ENCODE measurements at places on chromosomes 3 and 15. TPM values are rescaled to one million over a fixed set of nuclear protein-coding genes. Genes with fewer than 3 reads are reported as not detected.

DNA sequence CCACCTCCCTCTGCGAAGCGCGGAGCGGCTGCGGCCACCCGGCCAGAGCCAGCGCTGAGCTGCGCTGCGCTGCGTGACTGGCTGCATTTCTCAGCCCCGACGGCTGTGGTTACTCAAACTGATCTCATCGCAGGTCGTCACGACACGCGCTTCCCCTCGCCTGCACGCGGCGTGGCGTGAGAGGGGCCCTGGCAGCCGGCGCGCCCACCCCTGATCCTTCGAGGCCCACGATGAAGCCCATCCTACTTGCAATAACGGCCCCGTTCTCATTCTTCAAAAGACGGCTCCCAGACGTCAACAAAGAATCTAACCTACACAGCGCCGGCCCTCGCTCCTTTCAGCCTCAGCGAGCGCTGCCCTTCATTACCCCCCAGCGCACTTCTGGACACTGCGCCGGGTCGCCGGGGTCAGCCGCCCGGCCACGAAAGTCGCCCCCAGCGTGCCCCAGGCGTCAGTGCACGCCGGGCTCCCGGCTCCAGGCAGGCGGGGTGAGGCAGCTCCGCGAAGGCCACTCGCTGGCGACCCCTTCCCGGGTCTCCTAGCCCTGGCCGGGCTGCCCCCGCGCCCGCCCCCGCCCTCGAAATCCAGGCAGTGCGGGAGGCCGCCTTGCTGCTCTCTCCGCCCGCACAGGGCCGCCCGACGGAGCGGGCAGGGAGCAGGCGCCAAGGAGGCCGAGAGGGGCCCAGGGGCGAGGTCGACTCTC lies 9.9 kb upstream of the LEKR1 start:
- H3K27me3 ChIP-seq, result no peaks in the 10 kb centered on the region
- H3K4me3 ChIP-seq, result peak overlapping the region; percentile 68
- no peaks in the 10 kb centered on the region for H3K36me3 ChIP-seq

- H3K4me1 ChIP-seq, result no peaks in the 10 kb centered on the region
- no peak overlapping the region for H3K4me3 ChIP-seq
- H3K27me3 ChIP-seq, result no peaks in the 10 kb centered on the region
- no peak overlapping the region for H3K27ac ChIP-seq
- no peaks in the 10 kb centered on the region for H3K36me3 ChIP-seq
Measured at GRCh38 chr3:155611456-155611855, 133.4 kb downstream of the PLCH1 start.

GRCh38 chr3:151599103-151599672 lies 134.5 kb upstream of the AADACL2 start:
- H3K4me1 ChIP-seq, result no peaks in the 10 kb centered on the region
- no peaks in the 10 kb centered on the region for H3K27me3 ChIP-seq
- no peak for DNase-seq
- H3K27ac ChIP-seq, result no peak overlapping the region
- no peaks in the 10 kb centered on the region for H3K36me3 ChIP-seq

GRCh38 chr15:77720655-77721054 lies 87.9 kb upstream of the LINGO1 start:
- no peaks in the 10 kb centered on the region for H3K27me3 ChIP-seq
- no peaks in the 10 kb centered on the region for H3K36me3 ChIP-seq
- no peaks in the 10 kb centered on the region for H3K4me1 ChIP-seq
- H3K27ac ChIP-seq, result no peak overlapping the region
- H3K4me3 ChIP-seq, result no peak overlapping the region
- no peak for DNase-seq

- H3K36me3 ChIP-seq, result peaks cover 15% of the 10 kb centered on the region
- H3K4me1 ChIP-seq, result no peaks in the 10 kb centered on the region
- H3K27me3 ChIP-seq, result no peaks in the 10 kb centered on the region
- no peak for DNase-seq
Measured at GRCh38 chr15:78007211-78007931, 70.1 kb downstream of the TBC1D2B start.

- H3K27ac ChIP-seq, result no peak overlapping the region
- no peaks in the 10 kb centered on the region for H3K36me3 ChIP-seq
- H3K4me3 ChIP-seq, result no peak overlapping the region
- H3K4me1 ChIP-seq, result no peaks in the 10 kb centered on the region
Measured at GRCh38 chr3:157074490-157074889, 85.5 kb downstream of the CCNL1 start.

- H3K36me3 ChIP-seq, result no peaks in the 10 kb centered on the region
- no peak overlapping the region for H3K27ac ChIP-seq
- H3K4me1 ChIP-seq, result no peaks in the 10 kb centered on the region
- H3K27me3 ChIP-seq, result no peaks in the 10 kb centered on the region
Measured at GRCh38 chr3:154981201-154981600, 98.9 kb upstream of the MME start.

DNA sequence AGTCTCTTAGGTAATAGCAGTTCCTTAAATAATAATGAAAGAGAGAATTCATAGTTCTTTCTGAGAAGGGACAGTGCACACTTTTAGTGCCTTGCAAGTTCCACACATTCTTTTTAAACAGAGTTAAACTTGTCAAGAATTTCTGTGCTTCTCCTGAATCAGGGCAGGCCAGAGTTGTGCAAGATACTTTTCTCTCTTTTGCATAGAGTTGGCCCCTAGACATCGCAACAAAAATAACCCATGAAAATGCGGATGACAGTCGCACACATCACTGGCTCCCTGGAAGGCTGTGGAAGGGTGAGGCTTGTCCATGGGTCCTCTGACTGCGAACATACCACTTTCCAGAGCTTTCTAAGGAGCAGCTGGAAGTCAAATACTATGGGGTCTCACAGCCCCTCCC lies 40.1 kb downstream of the FBLN2 start:
- no peaks in the 10 kb centered on the region for H3K4me1 ChIP-seq
- no peak overlapping the region for H3K27ac ChIP-seq
- no peaks in the 10 kb centered on the region for H3K27me3 ChIP-seq
- H3K36me3 ChIP-seq, result no peaks in the 10 kb centered on the region

- no peaks in the 10 kb centered on the region for H3K27me3 ChIP-seq
- peak overlapping the region; percentile 73 for H3K27ac ChIP-seq
- peak; percentile 89 for DNase-seq
- peaks cover 35% of the 10 kb centered on the region for H3K4me1 ChIP-seq
- H3K4me3 ChIP-seq, result no peak overlapping the region
- H3K36me3 ChIP-seq, result peaks cover 2% of the 10 kb centered on the region
Measured at GRCh38 chr15:41291065-41291631, 41.2 kb downstream of the OIP5 start.

DNA sequence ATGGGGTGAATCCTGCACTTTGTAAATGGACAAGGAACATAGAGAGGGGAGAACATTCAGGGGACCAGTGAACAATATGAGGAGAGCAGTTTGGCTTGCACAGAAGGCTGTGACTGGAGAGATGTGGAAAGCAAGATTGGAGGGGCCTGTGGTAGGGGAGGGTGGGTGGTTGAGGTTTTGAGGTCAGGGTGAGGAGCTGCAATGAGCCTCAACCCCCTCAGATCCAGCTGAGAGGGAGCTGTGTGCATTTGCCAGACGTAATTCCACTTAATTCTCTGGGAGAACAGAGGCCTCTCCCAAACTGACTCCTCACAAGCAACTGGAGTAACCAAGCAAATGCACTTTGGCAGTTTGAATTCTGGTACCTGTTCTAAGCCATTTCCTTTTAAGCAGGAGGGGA lies 253.1 kb upstream of the TRIM42 start:
- DNase-seq, result no peak
- no peaks in the 10 kb centered on the region for H3K36me3 ChIP-seq
- no peaks in the 10 kb centered on the region for H3K4me1 ChIP-seq
- H3K27ac ChIP-seq, result no peak overlapping the region
- no peak overlapping the region for H3K4me3 ChIP-seq

The HTR3E gene
- total RNA-seq, result not detected

The IL16 gene
- total RNA-seq, result 284 TPM

The TMEM212 gene
- total RNA-seq, result not detected
